ENCODE measurements at places on chromosomes 5 and 9.

DNA sequence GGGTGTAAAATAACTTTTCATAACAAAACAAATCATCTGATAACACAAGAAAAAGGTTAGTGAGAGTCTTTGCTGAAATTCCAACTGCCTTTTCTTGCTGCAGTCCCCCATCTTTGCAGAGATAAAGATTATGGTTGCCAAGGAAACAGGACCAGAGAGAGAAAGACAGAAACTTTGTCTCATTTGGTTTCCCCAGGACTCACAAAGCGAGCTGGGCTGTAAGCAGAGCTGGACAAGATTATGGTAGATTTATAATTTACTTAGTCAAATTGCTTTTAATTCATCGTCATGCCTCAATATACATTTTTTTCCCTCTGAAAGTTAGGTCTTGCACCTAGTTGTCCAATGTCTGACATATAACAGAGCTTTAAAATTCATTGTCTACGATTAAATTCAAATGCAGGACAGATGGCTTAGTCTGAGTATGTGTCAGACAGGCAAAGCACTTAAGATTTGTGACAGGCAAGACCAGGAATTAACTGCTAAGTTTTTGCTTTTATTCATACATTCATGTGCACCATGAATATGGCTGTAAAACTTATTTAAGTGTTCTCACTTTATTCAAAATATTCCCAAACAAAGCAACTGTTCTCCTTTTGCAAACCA is 17.4 kb downstream of the ENC1 start:
- no peak for DNase-seq

DNA sequence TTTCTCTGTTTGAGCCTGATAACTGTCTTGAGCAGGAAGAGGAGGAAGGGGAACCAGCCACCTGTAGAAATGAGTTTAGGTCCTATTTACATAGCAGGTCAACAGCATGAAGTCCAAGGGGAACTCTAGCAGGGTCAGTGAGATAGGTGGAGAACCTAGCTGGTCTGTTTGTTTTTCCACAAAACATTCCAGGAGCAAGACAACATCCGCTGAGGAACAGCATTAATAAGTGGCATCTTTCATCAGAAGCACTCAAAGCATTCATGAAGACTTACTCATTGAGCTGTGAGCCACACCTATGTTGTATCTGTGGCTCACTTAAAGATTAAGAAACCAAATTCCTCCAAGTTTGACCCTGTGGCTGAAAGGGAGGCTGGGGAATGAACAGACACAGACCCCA is 115.9 kb downstream of the ACTBL2 start:
- DNase-seq = no peak

GRCh38 chr5:94811331-94811730 is 192.9 kb downstream of the SLF1 start:
- DNase-seq = no peak

DNA sequence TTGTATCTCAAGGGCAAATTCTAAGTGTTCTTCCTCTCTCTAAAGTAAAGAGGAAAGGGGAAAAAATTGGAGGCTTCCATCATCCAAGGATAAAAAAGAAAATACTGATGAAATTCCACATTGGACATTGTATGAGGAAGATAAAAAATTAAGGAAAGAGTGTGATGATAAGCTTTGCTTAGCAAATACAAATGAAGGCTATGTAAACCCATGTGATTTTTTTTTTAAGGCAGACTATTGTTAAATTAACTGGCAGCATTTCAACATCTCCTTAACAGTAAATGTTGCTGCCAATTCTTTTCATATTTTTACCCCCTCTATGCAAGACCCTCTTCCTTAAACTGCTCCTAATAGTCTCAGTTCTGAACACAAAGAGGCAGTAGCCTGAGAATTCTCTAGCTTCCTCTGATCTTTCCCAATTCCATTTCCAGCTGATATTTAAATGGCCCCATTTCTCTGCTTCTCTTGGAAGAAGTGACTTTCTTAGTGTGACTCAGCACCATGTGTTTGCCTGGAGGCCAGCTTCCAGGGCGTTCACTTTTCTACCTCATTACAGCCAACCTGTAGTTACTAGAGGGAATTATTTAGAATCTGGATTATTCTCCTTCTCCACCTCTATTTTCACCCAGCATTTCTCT is 159.7 kb downstream of the TLE1 start:
- no peak for DNase-seq

All from stimulated activated CD4-positive, alpha-beta T cell treated with anti-CD3 and anti-CD28 coated beads, TNF-alpha, amount 100 ng/mL, for 48 hours (primary cell).